Suppressor macrophage treated with lipopolysaccharide for 4 hours (primary cell): ENCODE measurements at places on chromosomes 4 and X.

GRCh38 chr4:185033950-185034349 is 15.7 kb downstream of the HELT start:
- DNase-seq = peak; percentile 34

GRCh38 chr4:157808796-157809383 is 363.9 kb downstream of the GASK1B start:
- DNase-seq = no peak

GRCh38 chrX:17560385-17560784 is 176.9 kb upstream of the SCML1 start:
- DNase-seq = no peak

- no peak for DNase-seq
These were observed 22.5 kb downstream of the TCEAL1 start for GRCh38 chrX:103651151-103651773.

- no peak for DNase-seq
These were observed 6.7 kb downstream of the MRFAP1 start for GRCh38 chr4:6647169-6647568.

GRCh38 chr4:159312236-159312635 is 209.4 kb downstream of the RAPGEF2 start:
- DNase-seq = no peak

- DNase-seq = no peak
These were observed 48.2 kb upstream of the UXT start for GRCh38 chrX:47707031-47707780.

DNA sequence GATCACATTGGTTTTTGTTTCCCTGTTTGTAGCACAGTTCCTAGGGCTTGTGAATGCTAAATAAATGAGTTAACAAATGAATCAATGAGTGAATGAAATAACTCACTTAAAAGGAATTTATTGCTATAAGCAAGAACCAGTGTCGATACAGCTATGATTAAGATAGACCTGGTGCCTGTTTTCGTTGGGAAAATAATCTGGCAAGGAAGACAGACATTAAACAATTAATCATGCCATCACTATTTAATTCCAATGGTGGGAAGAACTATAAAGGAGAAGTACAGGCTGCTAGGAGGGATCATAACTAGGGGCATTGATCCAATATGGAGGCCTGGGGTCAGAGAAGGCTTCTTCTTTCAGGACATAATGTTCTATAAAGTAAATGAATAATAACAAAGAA is 4.5 kb upstream of the CBR4 start:
- DNase-seq = no peak

- no peak for DNase-seq
These were observed 31.1 kb downstream of the MAML3 start for GRCh38 chr4:140122891-140123290.

- no peak for DNase-seq
These were observed 247.2 kb upstream of the EPHA5 start for GRCh38 chr4:65917486-65917885.

DNA sequence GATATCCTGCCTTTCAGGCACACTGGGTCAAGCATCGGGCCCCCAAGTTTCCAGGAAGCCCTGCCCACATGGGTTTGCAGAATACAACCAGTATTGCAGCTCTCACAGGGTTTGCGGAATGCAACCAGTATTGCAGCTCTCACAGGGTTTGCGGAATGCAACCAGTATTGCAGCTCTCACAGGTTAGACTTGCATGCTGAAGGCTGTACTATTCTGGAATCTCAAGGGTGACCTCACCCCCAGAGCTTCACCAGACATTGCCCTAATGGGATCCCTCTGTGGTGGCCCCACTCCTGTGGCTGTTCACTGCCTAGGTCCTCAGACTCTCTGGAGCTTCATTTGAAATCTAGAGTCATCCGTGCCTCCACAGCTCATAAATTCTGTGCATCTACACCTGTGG is 640.7 kb upstream of the ATOH1 start:
- no peak for DNase-seq

DNA sequence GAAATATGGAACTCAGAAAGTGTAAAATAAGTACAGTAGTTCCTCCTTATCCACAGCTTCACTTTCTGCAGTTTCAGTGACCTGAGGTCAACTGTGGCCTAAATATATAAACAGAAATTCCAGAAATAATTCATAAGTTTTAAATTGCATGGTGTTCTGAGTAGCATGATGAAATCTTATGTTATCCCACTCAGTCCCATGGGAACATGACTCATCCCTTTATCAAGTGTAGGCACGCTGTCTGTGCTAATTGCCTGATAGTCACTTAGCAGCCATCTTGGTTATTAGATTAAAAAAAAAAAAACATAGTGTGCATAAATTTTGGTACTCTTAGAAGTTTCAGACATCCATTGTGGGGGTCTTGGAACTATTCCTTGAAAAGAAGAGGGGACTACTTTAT is 983.4 kb upstream of the ADGRL3 start:
- DNase-seq = no peak

DNA sequence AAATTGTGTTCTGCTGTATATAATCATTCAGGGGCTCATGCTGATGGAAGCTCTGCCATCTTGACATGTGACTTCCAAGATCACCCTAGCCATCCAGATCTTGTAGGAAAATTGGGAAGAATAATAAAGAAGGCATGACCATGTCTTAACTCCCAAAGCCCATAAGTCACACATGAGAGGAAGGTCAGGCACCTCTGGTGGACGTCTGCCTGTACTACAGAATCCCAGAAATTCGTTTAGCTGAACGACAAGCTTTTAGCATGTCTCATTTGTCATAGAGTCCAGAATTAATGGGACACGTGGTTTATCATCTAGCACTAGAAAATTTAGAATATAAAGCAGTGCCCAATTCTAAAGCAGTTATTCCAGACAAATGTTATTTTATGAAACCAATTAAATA is 212.7 kb downstream of the CENPC start:
- peak; percentile 3 for DNase-seq

DNA sequence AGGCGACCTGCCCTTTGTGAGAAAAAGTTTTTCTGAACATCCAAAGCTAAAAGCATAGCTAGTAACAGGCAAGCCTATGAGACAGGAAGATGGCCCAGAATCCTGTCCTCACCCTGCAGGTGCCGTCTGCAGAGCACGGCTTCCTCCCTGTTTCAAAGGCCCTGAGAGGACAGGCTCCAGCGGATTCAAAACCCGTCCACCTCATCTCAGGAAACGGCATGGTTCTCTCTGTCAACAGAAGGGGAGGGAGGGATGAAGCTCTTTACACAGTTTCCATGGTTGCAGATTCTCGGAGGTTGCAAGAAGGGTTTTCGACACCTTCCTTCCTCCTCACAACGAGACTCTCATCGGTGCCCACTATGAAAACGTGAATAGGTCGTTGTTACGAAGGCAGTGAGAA is 8.3 kb downstream of the PPP2R3B start:
- DNase-seq = no peak

DNA sequence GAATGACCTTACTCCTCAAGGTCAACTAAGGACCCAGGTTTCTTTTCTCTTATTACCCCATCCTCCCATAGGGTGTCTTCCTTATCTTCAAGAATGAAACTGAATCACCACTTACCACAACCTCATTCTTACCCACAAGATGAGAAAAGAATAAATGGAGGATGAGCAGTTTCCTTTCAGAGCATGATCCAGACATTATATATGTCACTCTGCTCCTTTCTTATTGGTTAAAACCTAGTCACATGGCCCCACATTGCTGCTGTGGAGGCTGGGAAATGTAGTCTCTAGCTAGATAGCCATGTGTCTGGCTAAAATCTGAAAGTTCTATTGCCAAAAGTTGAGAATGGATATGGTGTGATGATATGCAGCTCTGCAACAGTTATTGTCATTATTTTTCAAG is 62.4 kb upstream of the RAI2 start:
- no peak for DNase-seq

- DNase-seq = no peak
These were observed 20.3 kb downstream of the SMS start for GRCh38 chrX:21960569-21961541.

GRCh38 chrX:7163146-7163677 is 15.3 kb upstream of the PUDP start:
- no peak for DNase-seq

DNA sequence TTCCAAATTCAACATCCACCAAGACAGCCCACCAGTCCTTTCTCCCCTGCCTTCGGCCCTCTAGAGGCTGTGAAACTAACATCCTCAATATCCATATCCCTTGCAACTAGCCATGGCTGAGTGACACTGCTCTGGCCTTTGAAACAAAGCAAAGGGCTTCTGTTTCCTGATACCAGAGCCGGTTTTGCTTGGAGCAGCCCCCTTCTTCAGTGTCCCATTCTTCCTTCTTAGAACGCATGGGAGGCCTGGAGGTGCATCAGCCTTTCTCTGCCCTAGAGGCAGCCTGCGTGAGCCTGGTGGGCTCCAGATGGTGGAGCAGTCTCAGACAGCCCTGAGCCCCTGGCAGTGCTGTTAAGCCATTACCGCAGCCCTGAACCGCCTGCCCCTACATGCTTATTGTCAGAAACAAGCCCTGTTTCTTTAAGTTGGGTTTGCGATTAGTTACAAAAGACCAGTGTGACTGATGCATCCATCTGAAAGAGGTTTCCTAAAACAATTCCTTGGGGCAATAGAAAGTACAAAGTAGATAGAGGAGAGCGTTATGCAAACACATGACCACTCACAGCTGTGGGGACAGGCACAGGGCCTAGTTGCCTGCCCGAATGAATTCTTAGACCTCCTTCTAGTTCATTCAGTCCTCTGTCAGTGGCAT is 74.1 kb downstream of the EVC start:
- DNase-seq = no peak

DNA sequence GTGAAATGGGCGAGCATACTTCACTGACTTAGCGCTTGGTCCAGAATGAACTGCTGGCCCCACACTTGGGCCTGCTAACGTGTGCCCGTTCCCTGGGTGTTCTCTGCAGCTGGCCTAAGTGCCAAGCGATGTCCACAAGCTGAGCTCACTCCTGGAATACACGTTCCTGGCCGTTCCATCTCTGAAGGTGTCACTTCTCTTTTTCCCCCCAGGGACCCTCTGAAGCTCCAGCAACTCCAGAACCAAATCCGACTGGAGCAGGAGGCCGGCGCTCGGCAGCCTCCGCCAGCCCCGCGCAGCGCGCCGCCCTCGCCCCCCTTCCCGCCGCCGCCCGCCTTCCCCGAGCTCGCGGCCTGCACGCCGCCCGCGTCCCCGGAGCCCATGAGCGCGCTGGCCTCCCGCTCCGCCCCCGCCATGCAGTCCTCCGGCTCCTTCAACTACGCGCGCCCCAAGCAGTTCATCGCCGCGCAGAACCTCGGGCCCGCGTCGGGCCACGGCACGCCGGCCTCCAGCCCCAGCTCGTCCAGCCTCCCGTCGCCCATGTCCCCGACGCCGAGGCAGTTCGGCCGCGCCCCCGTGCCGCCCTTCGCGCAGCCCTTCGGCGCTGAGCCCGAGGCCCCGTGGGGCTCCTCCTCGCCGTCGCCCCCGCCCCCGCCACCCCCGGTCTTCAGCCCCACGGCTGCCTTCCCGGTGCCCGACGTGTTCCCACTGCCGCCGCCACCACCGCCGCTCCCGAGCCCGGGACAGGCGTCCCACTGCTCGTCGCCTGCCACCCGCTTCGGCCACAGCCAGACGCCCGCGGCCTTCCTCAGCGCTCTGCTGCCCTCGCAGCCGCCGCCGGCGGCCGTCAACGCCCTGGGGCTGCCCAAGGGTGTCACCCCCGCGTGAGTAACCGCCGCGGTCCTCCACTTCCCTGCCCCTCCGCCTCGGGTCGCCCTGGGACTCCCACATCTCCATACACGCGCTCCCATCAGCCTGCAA is 132.3 kb downstream of the CBR4 start:
- peak; percentile 79 for DNase-seq

DNA sequence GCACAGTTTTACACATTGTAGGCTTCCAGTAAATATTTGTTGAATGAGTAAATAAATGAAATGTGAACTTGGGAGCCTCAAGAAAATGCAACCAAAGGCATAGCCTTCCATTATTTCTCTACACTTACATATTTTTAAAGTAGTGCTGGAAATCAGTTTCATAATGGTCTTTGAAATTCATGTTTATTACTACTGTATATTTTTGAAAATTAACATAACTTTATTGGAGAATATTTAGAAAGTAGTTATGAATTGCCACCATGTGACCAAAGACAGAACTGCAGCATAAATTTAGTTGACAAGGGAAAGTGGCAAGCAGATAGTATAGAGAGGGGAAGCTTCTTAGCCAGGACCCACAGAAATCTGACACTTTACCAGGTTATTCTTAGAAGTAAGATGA is 6.4 kb downstream of the TCEAL8 start:
- peak; percentile 37 for DNase-seq

DNA sequence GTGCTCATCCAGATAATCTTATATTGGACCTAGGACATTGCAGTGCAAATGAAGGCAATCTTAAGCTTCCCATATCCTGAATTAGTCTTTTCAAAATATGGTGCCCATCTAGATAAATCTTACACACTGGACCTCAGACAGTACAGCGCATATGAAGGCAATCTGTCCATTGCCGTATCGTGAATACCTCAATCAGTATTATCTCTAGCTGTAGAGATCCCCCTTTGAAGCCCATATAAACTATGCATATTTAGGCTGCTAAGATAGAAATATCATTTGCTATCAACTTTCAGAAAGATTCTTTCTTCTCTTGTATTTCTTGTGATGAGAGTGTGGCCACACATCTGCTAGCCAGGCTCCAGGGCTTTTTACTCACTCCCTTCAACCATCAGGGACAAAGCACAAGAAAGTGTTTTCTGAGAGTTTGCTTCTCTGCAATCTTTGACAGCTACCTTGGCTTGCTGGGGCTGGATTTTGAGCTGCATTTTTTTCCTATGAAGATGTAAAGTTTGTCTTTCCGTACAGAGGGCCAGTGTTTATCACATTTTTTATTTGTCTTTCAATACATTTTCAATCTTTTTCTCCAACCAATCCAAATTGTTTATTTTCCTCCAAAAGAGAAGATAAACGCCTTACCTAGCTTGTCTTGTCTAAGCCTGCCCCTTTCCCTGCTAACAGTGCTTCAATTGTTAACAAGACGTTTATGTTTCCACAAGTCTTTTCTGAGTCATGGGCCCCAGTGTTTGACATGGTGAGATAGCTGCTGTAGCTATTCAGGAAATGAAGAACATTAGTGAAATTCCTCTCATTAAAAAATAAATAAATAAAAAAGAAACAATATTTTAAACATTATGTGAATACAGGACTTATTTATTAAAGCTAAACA is 57.6 kb upstream of the FAT1 start:
- no peak for DNase-seq

GRCh38 chrX:18440835-18441234 is 15.4 kb downstream of the CDKL5 start:
- DNase-seq = no peak

GRCh38 chr4:82230306-82230705 is 143.5 kb downstream of the HNRNPD start:
- peak; percentile 62 for DNase-seq

- peak; percentile 6 for DNase-seq
These were observed 777 bp upstream of the CASK start for GRCh38 chrX:41923978-41924683.

- DNase-seq = no peak
These were observed 56.7 kb upstream of the TMEM131L start for GRCh38 chr4:153409412-153409811.

DNA sequence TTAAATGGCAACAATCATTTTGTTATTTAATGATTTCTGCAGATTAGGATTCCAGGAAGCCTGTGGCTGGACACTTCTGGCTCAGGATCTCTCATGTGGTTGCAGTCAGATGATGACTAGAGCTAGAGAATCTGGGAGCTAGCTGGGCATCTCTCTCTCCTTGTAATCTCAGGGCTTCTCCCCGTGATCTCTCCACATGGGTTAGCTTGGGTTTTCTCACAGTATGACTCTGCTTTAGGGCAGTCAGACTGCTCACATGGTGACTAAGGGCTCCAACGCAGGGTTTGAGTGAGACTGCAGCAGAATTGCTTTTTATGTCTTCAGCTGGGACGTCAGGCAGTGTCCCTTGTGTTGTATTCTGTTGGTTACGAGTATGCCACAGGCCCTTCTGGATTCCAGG is 361.4 kb downstream of the CBLL2 start:
- DNase-seq = no peak

GRCh38 chr4:169340834-169341233 is 70.1 kb upstream of the SH3RF1 start:
- DNase-seq = no peak
